ENCODE measurements at places on chromosomes 5 and 9. TPM values are rescaled to one million over a fixed set of nuclear protein-coding genes. Genes with fewer than 3 reads are reported as not detected.

DNA sequence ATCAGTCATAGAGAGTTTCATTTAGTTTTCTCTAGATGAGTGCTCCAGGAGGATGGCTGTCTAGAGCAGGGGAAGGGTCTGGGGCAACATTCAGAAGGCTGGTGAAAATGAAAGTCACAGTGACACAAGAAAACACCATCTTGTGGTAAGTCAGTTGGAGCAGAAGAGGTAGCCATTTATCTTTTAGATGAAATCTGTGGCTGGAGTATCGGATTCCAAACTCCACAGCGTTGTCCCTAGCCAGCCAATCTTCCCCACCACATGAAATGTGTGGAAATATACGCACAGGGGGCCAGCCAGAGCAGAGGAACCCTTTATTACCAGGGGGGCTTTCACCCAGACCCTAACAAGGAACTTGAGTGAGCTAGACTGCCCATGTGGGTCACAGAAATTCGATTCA is 15.9 kb upstream of the TNFAIP8 start:
- H3K27ac ChIP-seq = peak overlapping the region; percentile 91
- H3K27me3 ChIP-seq = no peaks in the 10 kb centered on the region
- H3K4me1 ChIP-seq = peaks cover 91% of the 10 kb centered on the region
- H3K4me3 ChIP-seq = peak overlapping the region; percentile 53
- no peak for DNase-seq

GRCh38 chr9:69829484-69829883 is 8.9 kb downstream of the CFAP95 start:
- DNase-seq = no peak
- no peaks in the 10 kb centered on the region for H3K36me3 ChIP-seq
- H3K27ac ChIP-seq = no peak overlapping the region
- H3K27me3 ChIP-seq = peaks cover 4% of the 10 kb centered on the region
- peaks cover 61% of the 10 kb centered on the region for H3K4me1 ChIP-seq

The FBXL7 gene
- total RNA-seq = not detected

- DNase-seq = no peak
- no peaks in the 10 kb centered on the region for H3K36me3 ChIP-seq
- H3K4me3 ChIP-seq = no peak overlapping the region
- H3K4me1 ChIP-seq = no peaks in the 10 kb centered on the region
- no peak overlapping the region for H3K27ac ChIP-seq
- no peaks in the 10 kb centered on the region for H3K27me3 ChIP-seq
These were observed 68.5 kb upstream of the SLC25A51 start for GRCh38 chr9:37972351-37972848.

DNA sequence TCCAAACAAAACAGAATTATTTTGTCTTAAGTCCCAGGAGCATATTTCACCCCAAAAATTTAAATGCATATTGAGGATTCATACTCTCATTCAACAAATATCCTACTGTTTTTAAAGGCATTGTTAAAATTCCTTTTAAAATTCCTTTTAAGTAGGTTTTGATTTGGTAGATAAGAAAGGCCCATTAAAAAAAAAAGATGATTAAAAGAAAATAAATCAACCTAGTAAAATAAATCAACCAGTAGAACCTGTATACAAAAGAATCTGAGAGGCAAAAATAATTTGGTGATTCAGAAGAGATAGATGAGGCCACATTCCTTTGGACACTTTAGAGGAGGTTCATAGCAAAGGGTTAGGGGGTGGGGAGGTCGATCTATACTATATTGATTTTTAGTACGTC is 585.3 kb upstream of the TLE4 start:
- H3K36me3 ChIP-seq = no peaks in the 10 kb centered on the region
- H3K27me3 ChIP-seq = no peaks in the 10 kb centered on the region
- H3K4me3 ChIP-seq = no peak overlapping the region
- H3K27ac ChIP-seq = no peak overlapping the region
- H3K4me1 ChIP-seq = no peaks in the 10 kb centered on the region

The ZNF608 gene
- total RNA-seq = 1.0 TPM

GRCh38 chr5:133354323-133355185 is 257.8 kb downstream of the FSTL4 start:
- no peak for DNase-seq
- H3K27ac ChIP-seq = no peak overlapping the region
- no peaks in the 10 kb centered on the region for H3K36me3 ChIP-seq
- no peaks in the 10 kb centered on the region for H3K27me3 ChIP-seq

DNA sequence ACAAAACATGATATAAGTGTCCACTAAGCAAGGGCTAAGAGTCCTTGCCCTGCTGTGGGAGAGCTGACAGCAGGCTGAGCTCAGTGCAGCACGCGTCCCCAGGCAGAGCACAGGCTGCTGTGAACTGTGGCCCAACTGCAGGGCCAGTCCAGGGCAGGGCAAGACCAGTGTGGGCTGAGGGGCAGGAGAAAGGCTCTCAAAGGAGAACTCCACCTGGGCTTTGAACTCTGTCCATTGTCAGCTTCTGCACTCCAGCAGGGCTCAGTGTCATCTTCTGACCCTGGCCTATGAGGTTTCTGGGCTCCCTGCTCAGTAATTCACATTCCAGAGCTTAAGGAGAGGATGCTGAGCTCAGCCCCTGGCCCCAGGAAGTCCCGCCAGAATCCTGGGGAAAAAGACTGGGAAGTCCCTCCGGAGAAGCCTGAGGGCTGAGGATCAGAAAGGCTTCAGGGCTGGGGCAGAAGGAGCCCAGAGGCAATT is 37.4 kb downstream of the LHFPL2 start:
- no peaks in the 10 kb centered on the region for H3K27me3 ChIP-seq
- H3K27ac ChIP-seq = no peak overlapping the region
- DNase-seq = no peak
- no peaks in the 10 kb centered on the region for H3K36me3 ChIP-seq
- H3K4me3 ChIP-seq = no peak overlapping the region
- H3K4me1 ChIP-seq = no peaks in the 10 kb centered on the region

The RRAGA gene
- total RNA-seq = 52.3 TPM

GRCh38 chr5:72438141-72438540 is 69.1 kb downstream of the ZNF366 start:
- H3K27ac ChIP-seq = no peak overlapping the region
- no peak overlapping the region for H3K4me3 ChIP-seq
- H3K36me3 ChIP-seq = no peaks in the 10 kb centered on the region
- DNase-seq = no peak
- no peaks in the 10 kb centered on the region for H3K4me1 ChIP-seq
- no peaks in the 10 kb centered on the region for H3K27me3 ChIP-seq

The SLC34A3 gene
- not detected for total RNA-seq

GRCh38 chr9:132486706-132487350 is 76.8 kb downstream of the CFAP77 start:
- H3K4me1 ChIP-seq = peaks cover 34% of the 10 kb centered on the region
- H3K27me3 ChIP-seq = peaks cover 2% of the 10 kb centered on the region
- no peaks in the 10 kb centered on the region for H3K36me3 ChIP-seq
- peak overlapping the region; percentile 28 for H3K27ac ChIP-seq

The ENG gene
- 7.9 TPM for total RNA-seq

The SLCO4C1 gene
- total RNA-seq = 0.12 TPM

- no peak overlapping the region for H3K4me3 ChIP-seq
- no peak for DNase-seq
- H3K36me3 ChIP-seq = no peaks in the 10 kb centered on the region
- no peak overlapping the region for H3K27ac ChIP-seq
- no peaks in the 10 kb centered on the region for H3K4me1 ChIP-seq
These were observed 78.8 kb downstream of the FBXL17 start for GRCh38 chr5:108303086-108303485.

GRCh38 chr5:111966290-111966689 is 209.3 kb upstream of the NREP start:
- DNase-seq = no peak
- H3K27ac ChIP-seq = no peak overlapping the region
- H3K36me3 ChIP-seq = no peaks in the 10 kb centered on the region
- H3K27me3 ChIP-seq = no peaks in the 10 kb centered on the region

DNA sequence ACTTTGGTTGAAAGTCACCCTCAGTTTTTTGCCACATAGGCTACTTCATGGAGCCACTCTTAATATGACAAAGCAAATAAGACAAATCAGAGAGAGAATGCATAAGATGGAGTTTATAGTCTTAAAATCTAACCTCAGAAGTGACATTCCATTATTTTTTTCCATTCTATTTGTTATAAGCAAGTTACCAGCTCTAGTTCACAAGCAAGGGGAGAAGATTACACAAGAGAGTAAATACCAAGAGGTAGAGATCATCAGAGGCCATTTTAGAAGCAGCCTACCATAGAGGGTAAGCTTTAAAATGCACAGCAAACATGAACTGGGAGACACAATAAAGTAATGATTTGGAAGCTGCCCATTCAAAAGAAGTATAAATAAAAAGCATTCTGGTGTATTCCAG is 651.3 kb upstream of the MEF2C start:
- H3K4me3 ChIP-seq = no peak overlapping the region
- H3K27ac ChIP-seq = no peak overlapping the region
- H3K4me1 ChIP-seq = no peaks in the 10 kb centered on the region

GRCh38 chr9:99085949-99086948 is 18.7 kb upstream of the TGFBR1 start:
- no peaks in the 10 kb centered on the region for H3K27me3 ChIP-seq
- H3K36me3 ChIP-seq = no peaks in the 10 kb centered on the region
- H3K4me1 ChIP-seq = peaks cover 14% of the 10 kb centered on the region
- H3K27ac ChIP-seq = no peak overlapping the region
- no peak for DNase-seq

The ZNF879 gene
- total RNA-seq = 14.0 TPM

DNA sequence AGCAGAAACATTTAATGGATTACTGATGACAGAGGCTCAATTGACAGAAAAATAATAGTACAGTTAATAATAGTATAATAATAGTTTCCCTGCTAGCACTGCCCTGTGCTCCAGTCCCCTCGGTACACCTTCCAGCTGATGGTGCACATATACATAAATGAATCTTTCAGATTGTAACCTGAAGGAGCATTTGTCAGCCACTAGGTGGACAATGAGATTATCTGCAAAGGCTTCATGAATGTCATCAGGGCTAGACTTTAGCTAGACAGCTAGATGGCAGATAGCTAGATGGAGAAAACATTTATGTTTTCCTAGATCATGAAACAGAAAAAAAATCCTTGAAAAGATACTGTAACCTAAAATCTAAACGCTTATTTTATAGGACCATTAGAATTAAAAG is 304.4 kb upstream of the SMC2 start:
- DNase-seq = no peak
- H3K4me3 ChIP-seq = no peak overlapping the region
- H3K36me3 ChIP-seq = no peaks in the 10 kb centered on the region
- H3K4me1 ChIP-seq = no peaks in the 10 kb centered on the region
- H3K27ac ChIP-seq = no peak overlapping the region

The HRH2 gene
- 14.4 TPM for total RNA-seq

- no peaks in the 10 kb centered on the region for H3K4me1 ChIP-seq
- H3K4me3 ChIP-seq = no peak overlapping the region
- no peak for DNase-seq
- H3K36me3 ChIP-seq = no peaks in the 10 kb centered on the region
These were observed 14.7 kb downstream of the CRAT start for GRCh38 chr9:129095908-129096307.

The ARSI gene
- total RNA-seq = not detected

- H3K4me1 ChIP-seq = no peaks in the 10 kb centered on the region
- H3K27me3 ChIP-seq = no peaks in the 10 kb centered on the region
- DNase-seq = no peak
- no peak overlapping the region for H3K4me3 ChIP-seq
- no peak overlapping the region for H3K27ac ChIP-seq
These were observed 20.2 kb downstream of the SIL1 start for GRCh38 chr5:139177809-139178588.

The ADAMTS6 gene
- total RNA-seq = 3.5 TPM

DNA sequence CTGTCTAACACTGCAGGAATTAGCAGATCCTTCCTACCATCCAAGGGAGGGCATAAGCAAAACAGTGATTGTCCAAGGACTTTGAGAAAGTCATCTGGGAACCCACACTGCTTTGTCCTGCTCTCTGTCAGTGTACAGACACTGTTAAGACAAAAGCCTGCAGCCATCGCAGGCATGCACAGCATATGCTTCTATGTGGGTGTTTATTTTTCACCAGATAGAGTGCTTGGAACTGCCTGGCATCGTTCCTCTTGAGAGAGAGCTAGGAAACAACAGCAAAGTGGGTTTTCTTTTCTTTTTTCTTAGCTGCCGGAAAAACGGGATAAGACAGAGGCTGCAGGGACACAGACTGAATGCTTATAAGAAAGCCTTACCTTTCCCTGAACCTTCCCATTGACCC is 212.3 kb downstream of the ICE1 start:
- H3K4me1 ChIP-seq = no peaks in the 10 kb centered on the region
- H3K27me3 ChIP-seq = peaks cover 4% of the 10 kb centered on the region
- DNase-seq = no peak
- no peak overlapping the region for H3K27ac ChIP-seq
- H3K36me3 ChIP-seq = no peaks in the 10 kb centered on the region

The EGFLAM gene
- total RNA-seq = not detected

The TMEM171 gene
- not detected for total RNA-seq

The ANKRD33B gene
- total RNA-seq = 1.0 TPM

GRCh38 chr5:126178521-126178920 is 244.7 kb upstream of the GRAMD2B start:
- H3K27ac ChIP-seq = no peak overlapping the region
- DNase-seq = no peak

DNA sequence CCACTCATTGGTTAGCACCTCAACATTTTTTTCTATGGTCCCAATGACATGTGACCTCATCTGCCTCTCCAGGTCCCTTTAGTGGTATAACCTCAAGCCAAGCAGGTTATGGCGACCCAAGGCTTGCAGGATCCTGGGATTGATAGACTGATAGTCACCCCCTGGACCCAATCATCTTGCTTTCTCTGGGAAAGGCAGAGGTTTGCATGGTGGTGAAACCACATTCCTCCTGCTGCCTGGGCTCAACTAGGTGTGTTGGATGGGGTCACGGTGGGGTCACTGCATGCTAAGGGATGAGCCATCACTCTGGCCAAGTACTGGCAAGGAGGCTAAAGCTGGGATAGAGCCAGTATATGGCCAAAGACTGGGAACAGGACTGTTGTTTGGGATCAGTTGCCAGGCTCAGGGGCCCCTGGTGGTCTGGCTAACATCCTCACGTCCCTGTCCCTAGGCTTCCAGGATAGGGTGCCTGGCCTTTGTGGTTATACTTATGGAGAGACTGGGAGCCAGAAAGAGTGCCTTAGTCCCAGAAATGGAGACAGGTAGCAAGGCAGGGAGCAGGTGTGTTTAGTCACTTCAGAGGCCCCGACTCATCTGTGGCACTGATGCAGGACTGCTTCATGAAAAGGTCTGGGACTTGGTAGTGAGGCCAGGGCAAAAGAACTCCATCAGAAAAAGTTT is 4.6 kb upstream of the SMIM32 start:
- no peak for DNase-seq
- no peak overlapping the region for H3K4me3 ChIP-seq
- H3K27ac ChIP-seq = no peak overlapping the region
- H3K27me3 ChIP-seq = peaks cover 49% of the 10 kb centered on the region
- H3K36me3 ChIP-seq = no peaks in the 10 kb centered on the region
- H3K4me1 ChIP-seq = peaks cover 3% of the 10 kb centered on the region

The ADAMTS12 gene
- not detected for total RNA-seq

All from T-cell (primary cell).